RPMI7951 (cell line): ENCODE measurements at places on chromosomes 4 and X. TPM values are rescaled to one million over a fixed set of nuclear protein-coding genes. Genes with fewer than 3 reads are reported as not detected.

- DNase-seq, result no peak
Observed at GRCh38 chr4:159413306-159413943, 310.5 kb downstream of the RAPGEF2 start.

Gene NPY5R
- not detected in 2 replicates for total RNA-seq

- peak; percentile 8 for DNase-seq
Observed at GRCh38 chr4:53571936-53572599, 19.2 kb downstream of the LNX1 start.

DNA sequence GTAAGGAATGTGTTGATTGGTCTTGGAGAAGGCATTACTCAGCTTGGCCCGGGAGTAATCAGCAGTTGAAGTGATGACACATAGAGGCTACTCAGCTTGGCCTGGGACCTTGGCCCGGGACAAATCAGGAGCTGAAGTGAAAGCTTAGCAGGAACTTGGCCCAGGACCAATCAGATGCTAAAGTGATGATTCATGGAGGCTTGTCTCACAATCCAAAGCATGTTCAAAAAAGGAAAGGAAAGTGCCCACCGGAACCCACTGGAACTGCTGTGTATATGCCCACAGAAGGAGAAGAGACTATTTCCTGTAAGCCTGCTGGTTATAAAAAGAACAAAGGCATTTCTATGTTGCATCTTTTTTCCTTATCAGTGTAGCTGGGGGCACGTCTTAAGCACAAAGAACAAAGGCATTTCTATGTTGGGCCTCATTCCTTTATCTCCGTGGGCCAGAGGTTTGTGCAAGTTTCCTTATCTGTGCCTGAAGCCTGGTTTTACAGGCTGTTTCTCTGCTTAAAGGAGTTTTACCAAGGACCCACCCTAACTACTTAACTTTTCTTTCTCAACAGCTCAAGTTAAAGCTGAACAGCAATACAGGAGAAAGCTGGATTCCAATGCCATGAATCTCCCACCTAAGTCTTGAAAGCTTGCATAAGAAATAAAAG lies 1176.7 kb downstream of the NLGN4X start:
- peak; percentile 99 for DNase-seq

DNA sequence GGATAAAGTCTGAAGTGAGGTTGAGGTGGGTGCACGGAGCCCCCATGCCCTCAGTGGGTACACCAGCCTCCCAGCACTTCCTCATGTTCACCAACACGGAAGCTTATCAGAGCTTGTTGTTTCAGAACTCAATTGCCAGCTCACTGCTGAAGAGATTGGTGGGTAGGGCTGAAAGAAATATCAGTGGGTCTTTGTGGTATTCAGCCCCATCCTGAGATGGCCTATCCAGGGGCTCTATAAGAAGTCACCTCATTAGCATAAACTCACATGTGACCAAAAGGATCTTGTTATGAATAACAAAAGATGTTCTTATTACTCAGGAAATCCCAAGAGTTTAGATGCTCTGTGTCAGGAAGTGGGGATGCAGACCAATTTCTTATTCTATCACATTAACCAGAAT lies 177.3 kb downstream of the ARHGAP10 start:
- no peak for DNase-seq

DNA sequence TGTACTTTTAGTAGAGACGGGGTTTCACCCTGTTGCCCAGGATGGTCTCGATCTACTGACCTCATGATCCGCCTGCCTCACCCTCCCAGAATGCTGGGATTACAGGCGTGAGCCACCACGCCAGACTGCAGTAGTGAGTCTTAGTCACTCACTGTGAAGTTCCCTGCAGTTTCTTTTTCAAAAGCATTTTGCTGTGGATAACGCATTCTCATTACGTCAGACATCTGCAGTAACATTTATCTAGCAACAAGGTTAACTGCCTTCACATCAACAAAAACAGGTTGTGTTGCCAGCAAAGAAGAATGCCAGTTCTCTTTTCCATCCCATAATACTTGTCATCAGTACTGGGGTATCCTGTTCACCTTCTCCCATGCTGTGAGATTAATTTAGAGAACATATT lies 164.6 kb downstream of the DHRSX start:
- no peak for DNase-seq

Gene CLDN34
- 0.29 TPM in 1 of 2 replicates, not detected in the other for total RNA-seq

GRCh38 chr4:162350331-162350730 lies 186.5 kb upstream of the FSTL5 start:
- no peak for DNase-seq

DNA sequence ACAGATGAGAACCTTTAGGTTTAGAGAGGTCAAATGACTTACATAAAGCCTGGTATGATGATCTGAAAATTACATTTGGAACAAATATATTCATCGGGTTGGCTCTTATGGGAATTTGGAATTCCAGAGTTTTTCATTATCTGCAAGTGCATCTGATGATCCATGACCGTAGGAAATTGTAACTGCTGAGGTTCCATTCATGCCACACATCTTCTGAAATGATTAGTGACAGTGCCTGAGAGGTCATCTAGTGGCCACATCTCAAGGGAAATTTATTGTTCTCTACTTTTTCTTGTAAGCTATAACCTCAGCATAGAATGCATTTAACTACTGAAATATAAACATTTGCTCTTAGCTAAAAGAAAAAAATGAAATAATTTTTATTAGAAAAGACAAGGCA lies 105.8 kb upstream of the NWD2 start:
- no peak for DNase-seq

GRCh38 chr4:6217716-6218381 lies 17.5 kb upstream of the JAKMIP1 start:
- DNase-seq, result no peak

DNA sequence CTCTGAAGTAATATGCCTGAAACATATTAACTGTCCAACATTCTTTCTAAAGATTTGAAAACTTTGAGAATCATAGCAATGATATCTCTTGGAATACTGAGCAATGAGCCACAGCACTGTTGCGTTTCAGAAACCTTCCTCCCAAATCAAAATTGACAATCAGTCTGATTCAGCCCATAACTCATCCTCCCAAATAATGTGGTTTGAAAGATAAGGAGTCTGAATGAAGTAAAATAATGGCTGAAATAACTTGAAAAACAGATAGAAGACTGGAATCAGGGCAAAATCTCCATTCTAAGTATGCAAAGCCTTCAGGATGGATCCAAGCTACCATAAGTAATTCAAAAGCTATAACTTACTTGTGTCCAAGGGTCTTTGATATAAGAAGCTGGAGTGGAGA lies 98.6 kb upstream of the PLS3 start:
- DNase-seq, result no peak

Gene AVPR2
- 0.20 TPM in 1 of 2 replicates, not detected in the other for total RNA-seq

Gene GALNT7
- 16.2 and 18.3 TPM in 2 replicates for total RNA-seq

Gene DOK7
- not detected in 2 replicates for total RNA-seq

Gene PABPC5
- 2.1 and 3.4 TPM in 2 replicates for total RNA-seq

GRCh38 chrX:7147413-7147977 lies at the start of gene STS:
Gene STS, plus strand, starts transcription at chrX:7147712. Its CDS starts 105,488 bp downstream, at chrX:7253200.
- peak; percentile 23 for DNase-seq

DNA sequence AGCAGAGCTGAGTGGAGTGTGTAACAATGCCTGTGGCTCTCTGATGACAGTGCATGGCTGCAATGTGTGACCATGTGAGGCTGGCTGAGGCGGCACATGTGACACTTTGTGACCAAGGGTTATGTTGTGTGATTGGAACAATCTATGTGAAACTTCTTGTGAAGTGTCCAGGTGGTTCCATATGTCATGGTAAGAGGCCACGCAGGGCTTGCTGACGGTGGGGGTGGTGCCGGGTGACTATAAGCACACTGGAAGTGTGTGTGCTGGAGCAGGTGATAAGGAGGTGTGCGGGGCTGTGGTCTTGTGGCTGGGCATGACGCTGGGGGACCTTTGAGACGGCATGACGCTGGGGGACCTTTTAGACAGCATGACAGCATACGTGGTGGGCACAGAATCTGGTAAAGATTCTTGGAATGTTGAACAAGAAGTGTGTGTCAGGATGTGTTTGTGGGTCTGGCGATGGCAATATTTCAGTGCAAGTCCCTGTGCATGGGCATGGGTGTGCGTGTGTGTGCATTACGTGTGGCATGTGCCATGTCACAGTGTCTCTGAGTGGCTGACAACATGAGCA lies 7.4 kb upstream of the HDAC6 start:
- DNase-seq, result no peak

- DNase-seq, result peak; percentile 45
Observed at GRCh38 chr4:184815046-184815877, 10.5 kb downstream of the ACSL1 start.

DNA sequence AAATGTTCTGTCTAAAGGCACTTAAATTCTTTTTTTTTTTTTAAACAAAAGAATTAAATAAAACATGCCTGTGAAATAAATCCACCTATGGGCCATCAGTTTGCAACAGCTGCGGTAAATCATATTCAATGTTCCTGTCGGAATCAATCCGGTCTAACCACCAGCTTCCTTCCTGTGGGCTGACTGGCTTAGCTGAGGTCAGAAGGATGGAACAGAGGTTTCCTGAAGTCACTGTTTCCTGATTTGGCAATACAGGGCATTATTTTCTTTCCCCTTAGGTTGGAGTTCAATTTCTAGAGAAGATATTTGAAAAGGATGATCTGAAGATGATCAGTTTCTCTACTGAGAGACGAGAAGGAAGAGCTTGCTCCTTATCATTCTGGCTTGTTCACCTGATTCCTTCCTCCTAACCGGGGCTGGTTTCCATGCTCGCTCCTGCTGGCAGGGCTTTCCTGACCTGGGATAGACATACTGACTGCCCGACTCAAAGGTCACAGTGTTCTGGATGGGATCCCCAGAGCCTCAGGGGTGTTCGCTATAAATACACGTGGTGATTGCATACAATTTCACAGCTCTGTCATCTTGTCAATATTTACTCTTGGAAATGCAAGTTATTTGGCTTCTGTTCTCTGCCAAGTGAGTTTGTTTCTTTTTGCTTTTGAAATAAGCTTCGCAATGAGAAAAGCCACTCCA lies 21.7 kb downstream of the PDLIM3 start:
- DNase-seq, result no peak

DNA sequence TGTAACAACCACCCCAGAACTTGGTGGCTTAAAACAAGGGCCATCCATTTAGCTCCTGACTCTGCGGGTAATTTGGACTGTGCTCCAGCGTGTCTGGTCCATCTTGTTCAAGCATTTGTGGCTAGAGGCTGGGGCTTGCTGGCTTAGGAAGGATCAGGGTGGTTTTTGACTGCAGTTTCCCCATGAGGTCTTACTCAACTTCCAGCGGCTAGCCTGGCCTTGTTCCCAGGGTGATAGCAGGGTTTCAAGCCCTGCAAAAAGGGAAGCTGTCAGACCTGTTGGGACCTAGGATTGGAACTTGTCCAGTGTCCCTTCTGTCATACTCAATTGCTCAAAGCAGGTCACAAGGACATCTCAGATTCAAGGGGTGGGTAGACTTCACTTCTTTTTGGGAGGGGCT lies 205.9 kb downstream of the STIM2 start:
- no peak for DNase-seq

DNA sequence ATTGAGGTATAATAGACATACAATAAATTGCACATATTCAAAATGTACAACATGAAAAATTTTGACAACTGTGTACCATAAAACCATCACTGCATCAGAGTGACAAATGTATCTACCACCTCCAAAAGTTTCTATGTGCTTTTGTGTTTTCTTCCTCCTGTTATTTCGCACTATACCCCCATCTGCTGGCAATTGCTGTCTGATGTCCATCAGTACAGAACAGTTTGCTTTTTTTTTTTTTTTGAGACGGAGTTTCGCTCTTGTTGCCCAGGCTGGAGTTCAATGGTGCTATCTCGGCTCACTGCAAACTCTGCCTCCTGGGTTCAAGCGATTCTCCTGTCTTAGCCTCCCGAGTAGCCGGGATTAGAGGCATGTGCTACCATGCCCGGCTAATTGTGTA lies 154.3 kb upstream of the GIMD1 start:
- peak; percentile 34 for DNase-seq

Gene TRAPPC11
- total RNA-seq, result 32.1 and 34.6 TPM in 2 replicates

Gene NOCT
- total RNA-seq, result 13.5 and 16.1 TPM in 2 replicates

Gene MXRA5
- 10.6 and 12.7 TPM in 2 replicates for total RNA-seq

Gene RBMXL3
- not detected in 2 replicates for total RNA-seq
